Stimulated activated CD4-positive, alpha-beta T cell treated with anti-CD3 and anti-CD28 coated beads, Interleukin-2, amount 100 ng/mL, for 48 hours (primary cell): ENCODE measurements at places on chromosomes 13 and 19.

DNA sequence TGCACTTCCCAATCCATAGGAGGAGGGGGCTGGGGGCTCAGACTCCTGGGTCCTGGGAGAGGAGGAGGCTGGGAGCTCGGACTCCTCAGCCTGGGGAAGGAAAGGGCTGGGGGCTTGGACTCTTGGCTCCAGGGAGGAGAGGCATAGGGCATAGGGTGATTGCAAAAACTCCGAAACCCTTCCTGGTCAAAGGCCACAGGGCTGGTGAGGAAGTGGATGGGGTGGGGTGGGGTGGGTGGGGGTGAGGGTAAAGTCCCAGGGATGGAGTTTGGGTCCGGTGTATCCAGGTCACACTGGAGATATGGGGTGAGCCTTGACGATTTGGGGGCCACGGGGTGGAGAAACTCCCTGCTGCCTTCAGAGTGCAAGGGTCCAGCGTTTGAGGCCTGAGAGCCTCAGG lies 2.8 kb downstream of the MYH14 start:
- no peak for DNase-seq

DNA sequence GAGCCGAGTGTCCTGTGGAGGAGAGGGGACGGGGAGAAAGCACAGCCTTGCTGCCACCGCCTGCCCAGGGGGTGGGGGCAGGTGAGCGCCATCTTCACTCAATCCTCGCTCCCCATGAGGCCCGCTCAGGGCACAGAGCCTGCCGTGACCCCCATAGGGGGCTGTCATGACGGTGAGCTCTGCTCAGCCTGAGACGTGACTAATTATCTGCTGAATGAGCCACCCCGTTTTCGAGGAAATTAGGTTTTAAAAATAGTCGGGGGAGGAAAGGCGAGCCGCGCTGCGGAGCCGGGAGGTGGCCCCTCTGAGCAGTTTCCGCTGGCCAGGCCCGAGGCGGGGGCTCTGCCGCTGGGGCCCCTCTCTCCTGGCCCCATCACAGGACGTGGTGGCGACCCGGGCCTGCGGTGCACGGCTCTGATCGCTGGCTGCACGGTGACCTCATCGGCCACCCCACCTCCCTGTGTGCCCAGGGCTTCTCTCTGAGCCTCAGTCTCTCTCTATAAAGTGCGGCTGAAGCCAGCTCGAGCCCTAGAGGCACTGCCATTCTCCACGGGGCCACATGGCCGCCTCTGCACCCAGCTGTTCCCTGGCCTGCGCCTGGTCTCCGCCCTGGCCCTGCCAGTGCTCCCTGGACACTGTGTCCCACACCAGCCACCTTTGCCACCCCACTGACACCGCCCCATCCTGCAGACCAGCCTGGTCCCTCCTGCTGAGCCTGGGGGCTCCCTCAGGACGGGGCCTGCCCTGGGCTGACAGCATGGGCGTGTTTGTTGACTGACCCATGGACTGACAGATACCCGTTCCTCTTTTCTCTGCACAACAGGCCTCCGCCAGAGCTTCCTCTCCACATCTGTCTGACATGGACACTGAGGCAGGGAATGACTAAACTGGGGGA lies 28.3 kb downstream of the PIP5K1C start:
- no peak for DNase-seq

GRCh38 chr13:102651392-102651791 lies 43.5 kb downstream of the METTL21C start:
- no peak for DNase-seq

DNA sequence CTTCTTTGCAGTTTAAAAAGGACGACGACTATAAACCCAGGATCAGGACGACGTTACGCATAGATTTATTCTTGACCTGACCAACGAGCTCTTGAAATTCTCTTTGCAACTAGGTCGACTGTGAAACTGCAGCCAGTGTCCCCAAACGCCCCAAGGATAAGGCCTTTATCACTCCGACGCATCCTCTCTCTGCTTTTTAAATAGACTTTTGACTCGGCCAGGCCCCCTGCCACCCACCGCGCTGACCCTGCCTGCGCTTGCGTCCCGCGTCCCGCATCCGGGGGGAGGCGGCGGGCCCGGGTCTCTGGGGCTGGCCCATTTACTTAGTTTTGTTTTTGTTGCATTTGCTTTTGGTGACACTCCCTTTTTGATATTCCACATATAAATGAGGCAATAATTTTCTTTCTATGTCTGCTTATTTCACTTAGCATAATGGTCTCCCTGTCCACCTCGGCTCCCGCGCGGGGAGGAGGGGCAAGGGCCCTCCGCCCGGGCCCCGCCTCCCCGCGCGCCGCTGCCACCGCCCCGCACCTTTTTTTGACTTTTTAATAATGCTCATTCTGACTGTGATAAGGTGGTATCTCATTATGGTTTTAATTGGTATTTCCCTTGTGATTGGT lies 17.4 kb downstream of the RB1 start:
- DNase-seq, result no peak

DNA sequence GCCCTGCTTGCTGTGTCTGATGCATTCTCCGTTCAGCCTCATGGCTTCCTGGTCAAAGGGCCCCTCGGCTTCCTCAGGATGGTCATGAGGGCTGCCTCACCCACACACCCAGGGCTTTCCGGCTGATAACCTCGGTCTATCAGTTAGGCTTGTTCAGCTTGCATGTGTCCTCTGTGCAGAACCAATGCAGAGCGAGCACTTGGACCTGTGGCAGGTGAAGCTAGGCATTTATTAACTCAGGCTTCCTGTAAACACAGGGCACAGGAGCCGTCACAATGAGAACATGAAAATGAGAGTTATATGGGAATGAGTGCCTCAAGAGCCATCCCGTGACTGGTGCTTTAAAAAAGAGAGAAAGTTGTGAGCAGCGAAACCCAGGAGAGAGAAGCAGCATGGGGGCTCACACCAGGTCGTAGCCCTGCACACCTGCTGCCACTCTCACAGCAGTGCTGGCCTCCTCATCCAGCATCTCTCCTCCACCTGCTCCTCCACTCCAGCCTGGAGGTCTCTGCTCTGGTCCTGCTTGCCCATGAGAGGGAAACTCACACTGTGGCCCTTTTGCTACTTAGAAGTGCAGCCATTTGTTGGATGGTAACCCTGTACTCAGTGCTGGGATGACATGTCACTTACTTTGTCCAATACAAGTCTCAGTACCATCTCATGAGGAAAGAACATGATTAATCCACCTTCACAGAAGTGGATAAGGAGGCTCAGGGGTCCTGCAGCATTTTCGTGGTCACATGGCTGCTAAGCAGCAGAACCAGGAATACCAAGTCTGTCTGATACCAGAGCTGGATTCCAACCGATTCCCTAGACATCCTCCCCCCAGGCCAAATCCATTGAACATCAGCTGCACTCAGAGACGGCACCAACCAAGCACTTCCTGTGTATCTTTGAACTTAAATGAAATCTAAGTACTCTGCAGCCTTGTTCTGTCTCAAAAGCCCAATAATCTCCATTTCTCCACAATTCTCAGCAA lies 50.5 kb upstream of the IRS2 start:
- no peak for DNase-seq
